ENCODE measurements at places on chromosomes 1 and 21.

- DNase-seq: no peak
Measured at GRCh38 chr21:31395791-31396190, 51.7 kb upstream of the TIAM1 start.

GRCh38 chr1:28644494-28644893 is 1.6 kb upstream of the TAF12 start:
- DNase-seq: no peak

GRCh38 chr1:203677771-203678170 is 51.1 kb downstream of the ATP2B4 start:
- DNase-seq: no peak

GRCh38 chr21:32114419-32115035 is 164.3 kb downstream of the MIS18A start:
- DNase-seq: no peak

DNA sequence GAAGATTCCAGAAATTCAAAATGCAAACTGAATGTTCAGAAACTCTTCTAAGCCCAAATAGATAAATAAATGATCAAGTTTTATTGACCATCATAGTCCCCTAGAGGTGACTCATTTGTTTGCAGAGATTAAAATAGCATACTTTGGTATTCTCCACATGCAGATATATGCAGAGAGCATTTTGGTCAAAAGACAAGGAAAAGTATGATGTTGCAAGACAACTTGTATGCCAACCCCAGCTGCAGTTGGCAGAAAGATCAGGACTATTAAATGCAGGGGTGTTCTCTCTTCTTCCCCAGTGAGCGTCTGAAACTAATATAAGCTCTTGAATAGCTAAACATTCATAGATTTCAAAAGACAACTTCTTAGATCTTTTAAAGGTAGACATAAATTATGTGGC is 404.9 kb downstream of the LTN1 start:
- no peak for DNase-seq

All from activated T-cell treated with anti-CD3 and anti-CD28 coated beads, Interleukin-2, amount 50 U/mL, for 1 hour (primary cell).